ENCODE measurements at places on chromosomes 3 and 15.

- H3K4me1 ChIP-seq = peaks cover 59% of the 10 kb centered on the region
- peak overlapping the region; percentile 37 for H3K27ac ChIP-seq
- no peaks in the 10 kb centered on the region for H3K27me3 ChIP-seq
- no peak for ATAC-seq
These were observed 177.7 kb downstream of the SMAD6 start for GRCh38 chr15:66879531-66880368.

DNA sequence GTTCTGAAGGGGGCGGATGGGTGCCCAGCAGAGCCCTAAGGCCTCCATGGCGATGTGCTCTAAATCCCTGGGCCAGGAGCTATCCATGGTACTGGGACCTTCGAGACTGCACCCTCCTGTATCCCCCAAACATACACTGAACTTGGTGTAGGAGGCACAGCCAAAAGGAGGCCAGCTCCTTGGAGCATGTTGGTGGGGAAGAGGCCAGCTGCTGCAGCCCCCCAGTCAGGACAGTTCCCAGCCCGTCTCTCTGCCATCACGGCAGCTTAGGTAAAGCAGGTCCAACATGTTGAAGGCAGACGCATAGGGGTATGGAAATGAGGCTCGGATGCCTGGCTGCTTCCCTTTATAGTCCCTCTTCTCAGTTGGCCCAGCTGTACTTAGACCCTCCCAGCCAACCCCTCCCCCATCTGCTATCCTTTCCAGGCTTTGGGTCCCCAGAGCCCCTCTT lies 1.8 kb downstream of the CAMKV start:
- no peak for ATAC-seq
- peaks cover 80% of the 10 kb centered on the region for H3K27me3 ChIP-seq
- H3K36me3 ChIP-seq = no peaks in the 10 kb centered on the region
- H3K4me1 ChIP-seq = peaks cover 9% of the 10 kb centered on the region
- no peak overlapping the region for H3K27ac ChIP-seq
- no peak overlapping the region for H3K4me3 ChIP-seq

DNA sequence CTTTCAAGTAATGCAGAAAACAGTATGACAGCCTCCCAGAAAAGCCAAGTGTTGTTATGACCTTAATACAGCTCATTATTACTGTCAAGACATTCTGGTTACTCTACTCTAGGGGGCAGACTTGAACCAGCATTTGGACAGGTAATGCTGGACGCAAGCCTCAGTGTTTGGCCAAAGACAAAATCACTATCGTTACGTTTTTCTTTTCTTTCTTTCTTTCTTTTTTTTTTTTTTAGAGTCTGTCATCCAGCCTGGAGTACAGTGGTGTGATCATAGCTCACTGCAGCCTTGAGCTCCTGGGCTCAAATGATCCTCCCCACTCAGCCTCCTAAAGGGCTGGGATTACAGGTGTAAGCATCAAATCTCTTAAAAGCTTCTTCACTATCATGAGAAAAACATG lies 29.4 kb upstream of the TMEM45A start:
- H3K36me3 ChIP-seq = no peaks in the 10 kb centered on the region
- no peak overlapping the region for H3K4me3 ChIP-seq
- H3K27me3 ChIP-seq = no peaks in the 10 kb centered on the region
- H3K4me1 ChIP-seq = no peaks in the 10 kb centered on the region

GRCh38 chr3:19432669-19433068 lies 284.4 kb downstream of the KCNH8 start:
- no peak for ATAC-seq
- no peaks in the 10 kb centered on the region for H3K36me3 ChIP-seq
- no peak overlapping the region for H3K4me3 ChIP-seq
- H3K27me3 ChIP-seq = no peaks in the 10 kb centered on the region

DNA sequence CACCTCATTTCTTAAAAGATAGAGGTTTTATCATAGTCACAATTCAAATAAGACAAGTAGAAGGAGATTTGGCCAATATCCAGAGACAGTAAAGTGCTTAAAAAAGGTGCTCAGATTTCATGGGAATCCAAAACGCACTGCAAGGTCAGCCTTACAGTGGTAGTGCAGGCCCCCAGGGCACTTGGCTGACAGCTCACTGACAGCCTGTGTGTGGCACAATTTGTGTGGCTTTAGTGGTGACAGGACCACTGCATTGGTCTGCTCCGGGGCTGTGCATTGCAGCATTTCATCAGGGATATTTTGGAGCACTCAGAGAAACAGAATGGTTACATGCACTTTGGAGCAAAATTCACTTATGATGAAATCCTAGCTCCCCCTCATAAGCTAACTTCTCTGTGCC lies 544.3 kb downstream of the NTRK3 start:
- H3K27ac ChIP-seq = no peak overlapping the region
- no peaks in the 10 kb centered on the region for H3K36me3 ChIP-seq
- ATAC-seq = no peak
- no peaks in the 10 kb centered on the region for H3K4me1 ChIP-seq
- no peak overlapping the region for H3K4me3 ChIP-seq
- H3K27me3 ChIP-seq = no peaks in the 10 kb centered on the region

GRCh38 chr3:45049807-45050206 lies 23.7 kb downstream of the CLEC3B start:
- H3K27ac ChIP-seq = no peak overlapping the region
- no peaks in the 10 kb centered on the region for H3K36me3 ChIP-seq
- ATAC-seq = no peak
- no peak overlapping the region for H3K4me3 ChIP-seq
- no peaks in the 10 kb centered on the region for H3K27me3 ChIP-seq

All from gastroesophageal sphincter (tissue), 4 donors.